Activated naive CD4-positive, alpha-beta T cell (primary cell): ENCODE measurements at places on chromosomes 3 and 15.

DNA sequence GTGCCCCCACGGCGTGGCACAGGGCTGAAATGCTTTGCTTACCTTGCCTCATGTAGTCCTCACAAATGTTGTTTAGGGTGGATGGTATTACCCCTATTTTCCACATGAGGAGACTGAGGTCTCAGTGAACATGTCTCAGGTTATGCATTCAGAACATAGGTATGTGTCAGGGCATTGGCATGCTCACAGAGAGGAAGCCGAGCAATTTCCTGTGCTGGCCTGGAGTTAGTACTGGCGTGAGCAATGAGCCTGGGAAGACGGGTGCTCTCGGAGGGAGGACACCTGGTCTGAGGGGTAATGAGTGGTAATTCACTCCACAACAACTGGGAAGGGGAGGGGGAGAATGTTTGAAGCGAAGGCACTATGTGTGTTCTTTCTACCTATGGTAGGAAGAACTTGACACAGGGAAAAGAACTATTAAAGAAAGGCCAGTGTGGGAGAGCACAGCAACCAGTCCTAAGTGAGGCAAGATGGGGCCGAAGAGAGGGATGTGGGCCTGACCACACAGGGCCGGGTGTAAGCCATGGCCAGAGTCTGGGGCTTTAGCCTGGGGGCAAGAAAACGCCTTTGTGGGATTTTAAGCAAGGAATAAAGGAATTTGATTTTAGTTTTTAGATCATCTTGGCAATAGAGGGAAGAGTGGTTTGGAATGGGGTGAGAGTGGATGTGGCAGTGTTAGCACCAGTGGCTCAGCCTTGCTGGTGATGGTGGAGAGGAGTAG is 4.9 kb upstream of the FAM131A start:
- no peak for DNase-seq

- DNase-seq: no peak
Observed at GRCh38 chr3:98058244-98058960, 23.3 kb upstream of the GABRR3 start.

- no peak for DNase-seq
Observed at GRCh38 chr3:3765661-3766060, 33.6 kb upstream of the LRRN1 start.

GRCh38 chr3:194739498-194740284 is 54.0 kb downstream of the FAM43A start:
- no peak for DNase-seq

DNA sequence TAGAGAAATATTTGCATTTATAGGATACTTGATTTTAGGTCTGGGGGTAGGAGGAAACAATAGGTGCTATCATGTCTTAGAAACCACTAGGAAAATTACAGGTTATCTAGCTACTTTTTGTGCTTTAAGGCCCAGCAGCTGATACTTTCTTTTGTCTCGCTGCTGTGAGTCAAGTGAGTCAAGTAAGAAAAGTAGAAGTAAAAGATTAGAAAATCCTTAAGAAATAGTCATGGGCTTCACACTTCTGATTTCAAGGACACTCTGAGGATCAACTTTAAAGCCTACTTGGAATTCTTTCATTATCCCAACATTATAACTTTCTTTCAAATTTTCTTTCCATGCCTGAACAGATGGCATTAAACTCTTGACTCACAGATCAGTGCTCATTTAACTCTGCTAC is 95.2 kb upstream of the RBMS3 start:
- no peak for DNase-seq

GRCh38 chr3:156509189-156510174 is 45.4 kb downstream of the SSR3 start:
- no peak for DNase-seq

- DNase-seq: no peak
Observed at GRCh38 chr15:25877681-25878080, 14.6 kb upstream of the ATP10A start.

- no peak for DNase-seq
Observed at GRCh38 chr3:71579935-71580406, 3.6 kb downstream of the FOXP1 start.

GRCh38 chr3:24480497-24480896 is 14.2 kb downstream of the THRB start:
- DNase-seq: no peak

DNA sequence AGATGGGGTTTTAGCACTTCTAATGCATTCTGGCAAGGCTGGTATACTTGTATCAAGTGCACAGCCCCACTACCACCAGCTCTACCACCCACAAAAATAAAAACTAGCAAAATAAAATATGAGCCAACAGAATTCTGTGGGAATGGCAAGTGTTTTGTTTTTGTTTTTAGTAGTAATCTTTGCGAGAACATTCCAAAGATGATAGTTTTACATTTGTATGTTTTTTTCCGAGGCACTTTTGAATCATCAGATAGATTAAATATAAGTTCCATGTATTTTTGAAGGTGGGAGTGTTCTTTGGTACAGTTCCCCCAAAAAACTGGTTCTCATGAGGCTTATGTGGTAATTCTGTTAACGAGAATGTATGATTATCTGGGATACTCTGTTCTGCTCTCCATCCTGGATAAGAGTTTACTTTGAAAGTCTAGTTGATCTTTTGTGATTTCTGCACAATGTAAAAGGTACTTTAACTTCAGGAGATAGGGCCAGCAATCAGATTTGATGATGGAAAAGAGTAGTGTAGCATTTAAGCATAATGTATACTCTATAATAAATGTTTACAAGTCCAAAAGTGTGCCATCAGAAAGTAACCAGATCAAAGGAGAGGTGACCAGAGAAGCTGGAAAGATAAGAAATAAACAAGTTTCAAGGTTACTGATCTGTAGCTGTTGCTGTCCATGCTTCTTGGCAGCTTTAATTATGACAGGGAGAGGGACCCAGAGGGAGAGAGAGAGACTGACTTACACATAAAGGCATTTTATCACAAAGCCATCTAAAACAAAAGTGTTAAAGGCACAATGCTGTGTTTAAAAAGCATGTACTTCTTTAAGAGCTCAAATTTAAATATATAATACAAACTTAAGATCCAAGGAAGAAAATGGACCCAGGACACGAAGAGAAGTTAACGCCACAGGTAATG is 130.9 kb downstream of the PGPEP1L start:
- no peak for DNase-seq

GRCh38 chr15:27382361-27383025 is 411.5 kb downstream of the GABRG3 start:
- no peak for DNase-seq

- DNase-seq: no peak
Observed at GRCh38 chr3:127069814-127070440, 87.0 kb downstream of the PLXNA1 start.

- DNase-seq: no peak
Observed at GRCh38 chr15:69140306-69140705, 20.1 kb upstream of the GLCE start.

DNA sequence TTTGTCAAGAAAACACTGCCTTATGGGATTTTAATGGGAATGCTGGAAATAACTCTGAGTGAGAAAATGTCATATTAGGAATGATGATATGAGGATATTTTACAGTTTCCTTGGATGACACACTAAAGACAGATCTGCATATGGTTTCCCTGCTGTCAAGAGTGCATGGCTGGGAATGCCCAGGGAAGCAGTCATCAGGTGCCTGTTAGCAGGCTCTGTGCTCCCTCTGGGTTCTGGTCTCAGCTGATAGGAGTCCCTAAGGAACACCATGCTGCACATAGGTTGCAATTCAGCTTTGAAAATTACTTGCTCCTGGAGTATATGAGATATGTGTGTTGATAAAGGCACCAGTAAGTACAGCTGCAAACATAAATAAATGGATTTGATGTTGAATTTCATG is 1064.6 kb downstream of the TUSC7 start:
- no peak for DNase-seq

GRCh38 chr3:123314359-123315270 is 112.9 kb downstream of the SEC22A start:
- no peak for DNase-seq

- DNase-seq: no peak
Observed at GRCh38 chr3:13880811-13881156, 913 bp upstream of the WNT7A start.

- no peak for DNase-seq
Observed at GRCh38 chr15:53203454-53203853, 413.3 kb upstream of the ONECUT1 start.

DNA sequence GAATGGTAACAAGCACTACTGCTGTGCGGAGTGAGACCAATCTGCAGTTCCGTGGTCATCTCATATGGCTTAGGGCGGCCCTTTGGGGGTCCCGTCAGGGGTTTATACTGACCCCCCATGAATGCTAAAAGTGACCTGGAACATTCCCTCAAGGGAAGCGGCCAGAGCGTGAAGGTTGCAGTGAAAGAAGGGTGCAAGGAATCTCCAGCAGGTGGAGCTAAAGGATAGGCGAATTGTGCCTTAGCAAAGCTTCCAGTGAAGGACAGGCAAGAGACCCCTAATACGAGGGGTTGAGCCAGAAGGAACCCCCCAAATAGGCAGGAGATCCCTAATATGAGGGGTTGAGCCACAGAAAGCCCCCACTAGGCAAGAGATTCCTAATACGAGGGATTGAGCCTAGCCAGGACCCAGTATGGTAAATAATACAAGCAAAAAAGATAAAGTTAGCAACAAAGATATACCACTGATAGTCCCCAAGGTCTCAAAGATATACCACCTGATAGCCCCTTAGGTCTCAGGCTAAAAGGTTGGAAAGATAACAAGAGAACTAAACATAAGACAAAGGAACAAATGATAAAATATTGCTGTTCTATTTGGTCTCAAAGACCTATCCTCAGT is 32.8 kb downstream of the ZNF589 start:
- DNase-seq: no peak

GRCh38 chr3:87324609-87325008 is 48.2 kb upstream of the POU1F1 start:
- no peak for DNase-seq

DNA sequence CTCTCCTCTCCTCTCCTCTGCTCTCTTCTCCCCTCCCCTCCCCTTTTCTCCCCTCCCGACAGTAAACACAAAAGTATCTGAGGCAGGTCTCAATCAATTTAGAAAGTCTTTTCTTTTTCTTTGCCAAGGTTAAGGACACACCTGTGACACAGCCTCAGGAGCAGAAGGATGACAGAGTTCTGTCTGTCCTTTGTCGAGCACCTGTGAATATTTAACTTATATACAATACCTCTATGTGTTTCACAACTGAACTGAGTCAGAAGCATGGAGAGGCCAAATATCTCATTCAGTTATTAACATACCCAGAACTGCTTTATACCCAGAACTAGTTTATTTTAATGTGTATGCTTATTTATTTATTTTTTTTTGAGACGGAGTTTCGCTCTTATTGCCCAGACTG is 81.1 kb upstream of the ROBO1 start:
- DNase-seq: no peak
